ENCODE measurements at places on chromosomes 2 and 18.

DNA sequence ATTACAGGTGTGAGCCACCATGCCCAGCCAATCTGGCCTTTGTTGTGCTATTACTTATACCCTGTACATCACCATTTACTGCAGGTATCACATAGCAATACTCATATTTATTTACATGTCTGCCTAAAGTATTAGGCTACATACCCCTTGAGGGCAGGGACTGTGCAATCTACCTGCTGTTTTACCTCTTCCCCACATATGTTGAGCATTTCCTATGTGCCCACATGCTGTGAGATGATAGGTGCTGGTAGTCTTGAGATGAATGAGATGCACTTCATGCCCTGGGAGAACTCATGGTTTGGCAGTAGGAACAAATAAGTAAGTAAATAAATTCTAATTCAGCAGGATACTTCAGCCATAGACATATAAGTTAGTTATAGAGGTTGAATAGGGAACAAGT, 59.2 kb downstream of the TTC39C start:
- no peak for DNase-seq

DNA sequence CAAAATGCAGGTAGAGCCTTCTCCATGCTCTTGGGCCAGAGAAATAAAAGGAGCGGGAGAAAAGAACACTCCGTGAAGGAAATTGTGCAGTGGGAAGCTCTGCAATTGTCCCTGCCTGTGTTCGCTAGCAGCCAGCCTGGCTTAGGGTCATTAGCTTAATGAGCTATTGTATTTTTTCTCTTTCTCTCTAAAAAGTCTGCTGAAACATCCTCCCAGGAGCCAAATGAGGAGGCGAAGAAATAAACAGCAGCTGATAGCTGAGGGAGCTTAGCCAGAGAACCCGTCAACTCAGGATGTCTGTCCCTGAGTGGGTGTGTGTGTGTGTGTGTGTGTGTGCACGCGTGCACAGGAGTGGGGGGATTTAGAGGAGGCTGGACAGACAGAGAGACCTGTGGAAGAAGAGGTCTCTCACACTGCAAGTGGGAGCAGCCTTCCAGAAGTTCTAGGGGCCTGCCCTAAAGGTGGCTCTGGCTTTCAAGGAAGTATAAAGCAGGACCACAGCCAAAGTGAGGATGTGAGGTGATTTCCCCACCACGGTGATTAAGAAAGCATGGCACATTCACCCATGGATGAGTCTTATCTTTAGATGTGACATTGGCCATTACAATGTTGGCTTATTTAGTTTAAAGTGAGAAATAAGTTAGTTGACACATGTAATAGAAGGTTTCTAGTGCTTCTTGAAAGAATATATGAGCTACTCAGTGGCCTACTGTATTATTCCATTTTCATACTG, 690.4 kb downstream of the RNF144A start:
- no peak for DNase-seq

GRCh38 chr18:76903386-76903785, 81.0 kb downstream of the ZNF236 start:
- DNase-seq, result no peak

- no peak for DNase-seq
Measured at GRCh38 chr2:201267278-201268030, 7.1 kb downstream of the CASP8 start.

GRCh38 chr2:28216331-28216730, 176.3 kb upstream of the FOSL2 start:
- no peak for DNase-seq

- DNase-seq, result no peak
Measured at GRCh38 chr18:5611221-5611620, 67.4 kb upstream of the EPB41L3 start.

- DNase-seq, result no peak
Measured at GRCh38 chr2:84456156-84456555, 2.9 kb downstream of the SUCLG1 start.

DNA sequence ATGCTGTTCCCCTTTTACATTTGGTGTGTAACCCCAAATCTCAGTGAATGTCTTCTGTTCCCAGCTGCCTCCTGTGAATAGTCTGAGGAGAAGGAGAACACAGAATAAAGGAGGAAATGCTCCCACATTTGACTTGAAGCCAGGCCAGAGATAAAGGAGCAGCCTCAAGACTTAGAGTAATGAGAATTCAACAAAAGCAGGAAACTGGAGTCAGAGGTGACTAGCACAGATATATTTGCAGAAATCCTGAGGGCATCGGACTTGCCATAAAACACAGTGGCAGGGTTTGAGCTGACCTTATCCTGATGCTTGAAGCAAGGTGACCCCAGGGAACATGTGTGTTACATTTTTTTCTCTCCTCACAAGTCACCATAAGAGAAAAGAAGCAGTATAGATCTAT, 291.4 kb upstream of the RND3 start:
- DNase-seq, result no peak

- DNase-seq, result no peak
Measured at GRCh38 chr2:23311186-23311585, 73.8 kb upstream of the KLHL29 start.

DNA sequence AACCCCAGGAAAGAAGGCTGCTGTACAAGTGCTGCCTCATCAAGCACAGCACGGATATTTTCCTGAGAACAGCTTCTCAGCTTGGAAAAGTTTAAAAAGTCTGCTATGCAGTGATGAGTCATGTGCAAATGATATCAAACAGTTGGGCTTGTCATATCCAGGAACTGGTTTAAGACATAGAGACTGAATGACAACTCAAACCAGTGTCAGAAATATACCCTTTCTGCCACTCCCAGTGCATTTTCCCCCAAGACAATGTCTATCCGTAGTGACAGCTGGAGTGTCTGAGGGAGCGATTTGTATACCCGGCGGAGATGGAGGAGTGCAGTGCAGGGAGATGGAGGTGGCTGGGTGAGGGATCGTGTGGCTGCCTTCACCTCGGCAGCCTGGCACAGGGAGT, 28.2 kb downstream of the SOX11 start:
- DNase-seq, result no peak

DNA sequence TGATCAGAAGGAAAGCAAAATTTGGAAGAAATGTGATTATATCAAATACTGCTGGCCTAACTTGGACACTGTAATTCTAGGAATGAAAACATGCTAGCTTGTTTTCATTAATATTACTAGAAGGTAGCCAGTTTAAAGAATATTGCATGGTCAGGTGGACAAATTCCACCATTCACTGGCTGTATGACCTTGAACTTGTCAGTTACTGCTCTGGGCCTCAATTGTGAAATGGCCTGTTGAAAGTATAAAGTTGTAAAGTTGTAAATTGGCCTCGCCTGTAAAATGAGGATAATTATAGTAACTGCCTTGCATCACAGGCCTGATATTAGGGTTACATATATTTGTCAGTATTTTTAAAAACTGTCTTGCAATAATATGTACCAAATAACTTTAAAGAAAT, 398.4 kb upstream of the CHST9 start:
- no peak for DNase-seq

DNA sequence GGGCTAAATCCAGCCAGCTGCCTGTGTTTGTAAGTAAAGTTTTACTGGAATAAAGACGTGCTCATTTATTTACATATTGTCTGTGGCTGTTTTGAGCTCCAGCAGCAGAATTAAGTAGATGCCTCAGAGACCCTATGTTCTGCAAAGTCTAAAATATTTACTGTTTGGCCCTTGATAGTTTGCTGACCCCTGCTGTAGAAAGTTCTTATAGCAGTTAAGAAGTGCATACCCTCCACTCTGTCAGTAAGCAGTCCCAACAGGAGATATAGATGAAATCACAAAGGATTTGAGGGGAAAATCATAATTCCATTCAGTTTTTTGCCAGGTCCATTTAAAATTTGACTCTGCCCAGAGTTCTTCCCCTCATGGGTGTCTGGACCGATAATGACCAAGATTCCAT, 50.1 kb upstream of the ITM2C start:
- no peak for DNase-seq

GRCh38 chr18:36128530-36128870, 640 bp downstream of the SLC39A6 start:
- DNase-seq, result no peak

DNA sequence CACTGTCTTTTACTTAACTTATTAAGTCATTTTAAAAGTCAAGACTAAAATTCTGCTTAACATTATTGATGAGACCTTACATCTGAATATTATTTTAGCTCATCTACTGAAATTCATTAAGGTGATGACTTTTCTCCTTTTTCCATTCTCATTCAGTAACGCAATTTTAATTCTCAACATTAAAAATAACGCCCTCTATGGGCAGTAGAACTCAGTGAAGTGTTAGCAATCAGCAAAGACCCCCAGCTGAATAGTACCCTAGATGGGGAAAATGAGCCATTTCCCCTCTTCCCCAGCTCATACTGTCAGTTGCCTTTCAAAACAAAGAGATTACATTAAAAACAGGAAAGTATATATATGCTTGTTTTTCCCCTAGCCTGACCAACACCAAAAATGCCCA, 203.3 kb downstream of the NR4A2 start:
- DNase-seq, result no peak

DNA sequence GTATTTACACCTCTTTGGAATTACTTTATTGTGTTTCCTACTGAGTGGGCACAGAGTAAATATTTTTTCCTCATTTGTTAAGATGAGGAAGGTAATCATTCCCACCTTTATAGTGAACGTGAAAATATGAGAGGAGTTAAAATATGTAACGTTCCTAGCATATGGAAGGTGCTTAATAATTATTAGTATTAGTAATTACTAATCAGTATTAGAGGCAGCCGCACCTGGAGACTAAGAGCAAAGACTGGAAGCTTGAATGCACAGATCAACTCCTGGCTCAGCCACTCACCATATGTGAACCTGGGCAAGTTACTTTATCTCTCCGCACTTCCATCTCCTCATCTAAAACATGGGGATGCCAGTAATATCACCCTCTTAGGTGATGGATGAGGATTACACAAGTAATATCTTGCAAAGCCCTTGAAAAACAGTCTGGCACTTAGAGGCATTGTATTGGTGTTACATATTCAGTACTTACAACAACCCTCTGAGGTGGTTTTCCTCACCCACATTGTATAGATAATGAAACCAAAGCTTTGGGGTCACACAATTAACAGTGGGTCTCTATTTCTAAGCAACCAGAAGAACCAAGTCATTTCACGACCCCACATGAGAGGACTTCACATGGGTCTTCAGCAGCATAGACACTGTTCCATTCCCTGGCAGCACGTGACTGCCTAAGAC, 100.3 kb upstream of the KCTD1 start:
- DNase-seq, result no peak

- DNase-seq, result no peak
Measured at GRCh38 chr2:67408346-67408745, 11.2 kb downstream of the ETAA1 start.

- no peak for DNase-seq
Measured at GRCh38 chr2:232876978-232877441, 6.9 kb downstream of the SNORC start.

DNA sequence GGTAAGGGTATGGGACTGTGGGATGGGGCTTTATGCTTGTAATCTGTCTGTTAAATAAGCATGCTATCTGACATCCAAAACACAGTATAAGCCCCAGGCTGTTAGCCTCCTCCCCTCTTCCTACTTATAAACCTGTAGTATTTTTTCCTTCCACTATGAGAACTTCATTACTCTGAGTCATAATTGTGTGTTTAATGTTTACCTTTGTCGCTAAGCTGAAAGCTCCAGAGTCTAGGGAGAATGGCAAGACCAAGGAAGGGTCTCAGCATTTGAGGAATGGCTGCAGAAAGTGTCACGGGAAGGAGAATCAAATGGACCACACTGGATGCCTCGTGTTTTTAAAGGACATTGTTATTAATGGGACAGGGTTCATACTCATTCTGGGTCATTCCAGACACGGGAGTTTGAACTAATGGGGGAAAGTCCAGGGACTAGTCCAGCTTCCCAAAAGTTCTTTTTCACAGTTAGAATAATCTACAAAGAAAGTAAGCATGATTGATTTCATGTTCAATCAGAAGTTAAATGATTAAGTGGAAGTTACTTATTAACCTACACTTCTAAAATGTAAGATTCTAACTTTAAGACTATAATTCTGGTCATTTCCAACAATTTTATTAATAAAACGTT, 292.2 kb downstream of the AFF3 start:
- no peak for DNase-seq

DNA sequence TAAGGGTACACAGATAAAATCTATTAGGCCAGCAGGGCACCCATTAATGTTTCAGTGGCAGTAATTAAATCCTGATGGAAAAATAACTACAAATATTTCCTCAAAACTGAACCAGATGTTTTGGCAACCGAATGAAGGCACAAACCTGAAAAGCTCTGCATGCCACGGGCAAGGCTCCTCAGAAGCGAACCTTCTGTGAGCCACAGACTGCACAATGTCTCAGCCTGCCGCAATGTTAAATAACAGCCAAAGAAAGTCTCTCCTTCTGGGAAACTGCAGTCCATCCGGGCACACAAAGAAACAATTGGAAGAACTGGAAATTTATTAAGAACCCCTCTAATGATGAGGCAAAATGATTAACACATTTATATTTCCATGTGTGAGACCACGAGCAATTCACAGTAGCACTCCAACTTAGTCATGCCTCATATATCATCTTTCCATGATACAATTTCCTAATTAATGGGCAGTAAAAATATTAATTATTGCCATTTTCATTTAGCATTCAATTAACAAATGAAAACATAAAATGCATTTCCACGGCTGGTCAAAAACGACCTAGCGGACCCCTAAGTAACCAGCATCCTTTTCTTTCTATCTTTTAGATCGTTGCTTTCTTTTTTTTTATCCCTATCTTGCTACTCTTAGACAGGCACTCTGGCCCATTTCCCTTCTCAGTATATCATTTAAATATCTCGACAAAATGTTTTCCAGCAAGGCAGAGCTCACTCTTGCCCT, 237.5 kb downstream of the EPHA4 start:
- DNase-seq, result no peak

- no peak for DNase-seq
Measured at GRCh38 chr18:8277270-8277669, 332.0 kb upstream of the RAB12 start.

GRCh38 chr2:126902152-126902835, 3.6 kb downstream of the TEX51 start:
- DNase-seq, result no peak

DNA sequence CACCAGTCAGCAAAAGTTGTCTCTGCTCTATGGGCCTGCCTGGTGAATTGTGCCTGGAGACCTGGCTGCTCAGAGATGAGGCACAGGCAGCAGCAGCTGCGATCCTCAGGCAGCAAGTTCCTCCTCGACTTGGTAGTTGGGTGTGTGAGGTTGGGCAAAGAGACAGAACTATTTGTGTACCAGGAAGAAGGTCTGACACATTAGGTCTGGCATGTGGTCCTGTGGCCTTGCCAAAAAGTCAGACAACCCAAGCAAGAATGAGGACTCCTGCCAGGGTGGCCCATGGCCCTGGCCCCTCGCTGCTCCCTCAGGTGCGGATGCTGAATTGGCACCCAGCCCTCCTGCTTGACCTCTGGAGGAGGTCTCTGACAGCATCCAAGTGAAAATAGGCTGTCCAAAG, 192.7 kb downstream of the DYSF start:
- no peak for DNase-seq

Data from caudate nucleus (tissue), 63 donors.